ENCODE measurements at places on chromosomes 11 and 22.

- peak; percentile 46 for DNase-seq
Measured at GRCh38 chr11:110430267-110431050, 711 bp downstream of the FDX1 start.

GRCh38 chr11:4809246-4809645 is 5.1 kb upstream of the OR52R1 start:
- no peak for DNase-seq

- DNase-seq, result no peak
Measured at GRCh38 chr11:76802151-76802550, 19.0 kb downstream of the TSKU start.

GRCh38 chr11:44572436-44572835 is 7.0 kb downstream of the CD82 start:
- DNase-seq, result no peak

DNA sequence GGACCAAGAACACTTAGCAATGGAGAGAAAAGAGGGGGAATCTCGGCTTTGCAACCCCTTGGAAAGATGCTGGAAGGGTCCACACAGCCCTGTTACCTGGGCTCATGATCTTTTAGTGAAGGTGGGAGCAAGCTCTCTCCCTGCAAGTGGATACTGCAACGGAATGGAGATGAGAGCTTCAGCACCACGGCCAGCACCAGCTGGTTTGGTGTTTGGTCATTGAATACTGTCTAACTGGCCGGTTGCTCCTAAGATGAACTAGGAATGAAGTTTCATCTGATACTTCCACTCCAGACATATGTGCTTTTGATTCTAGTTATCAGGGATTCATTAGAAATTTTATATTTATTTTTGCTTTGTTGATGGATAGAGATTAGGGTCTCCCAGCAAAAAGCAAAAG is 16.3 kb downstream of the HTR3A start:
- DNase-seq, result no peak

DNA sequence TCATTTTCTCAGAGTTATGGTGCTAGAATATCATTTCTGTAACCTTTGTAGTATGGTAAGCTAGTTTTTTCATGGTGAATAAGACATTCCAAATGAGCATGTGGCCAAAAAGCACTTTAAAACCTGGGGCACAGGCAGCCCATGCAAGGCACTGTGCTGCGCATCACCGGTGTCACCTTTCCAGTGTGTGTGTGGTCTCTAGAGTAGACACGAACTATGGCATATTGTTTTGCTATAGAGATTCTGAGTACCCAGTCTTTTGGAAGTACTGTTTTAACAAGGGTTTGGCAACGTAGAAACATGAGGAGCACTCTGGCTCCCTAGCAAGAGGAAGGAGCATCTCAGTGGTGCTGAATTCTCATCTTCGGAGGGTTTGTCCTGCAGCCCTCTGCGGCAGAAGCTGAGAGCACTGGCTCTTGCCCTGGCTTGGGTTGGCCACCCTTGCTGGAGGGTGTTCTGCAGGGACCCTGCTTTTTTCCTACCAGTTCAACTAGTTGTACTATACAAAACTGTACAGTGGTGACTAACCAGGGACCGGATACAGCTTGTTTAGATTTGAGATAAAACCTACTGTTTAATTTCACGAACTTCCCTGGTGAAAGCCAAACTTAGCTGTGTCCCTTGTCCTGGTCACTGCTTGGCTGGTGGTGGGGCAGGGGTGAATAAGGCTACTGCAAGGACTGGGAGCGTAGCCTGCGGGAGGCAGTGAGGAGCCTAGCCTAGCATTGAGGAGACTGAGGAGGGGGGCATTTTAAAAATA is 135.7 kb downstream of the ATXN10 start:
- no peak for DNase-seq

- DNase-seq, result peak; percentile 76
Measured at GRCh38 chr11:75858613-75859012, 43.6 kb downstream of the UVRAG start.

GRCh38 chr22:36456464-36456845 is 25.0 kb downstream of the TXN2 start:
- no peak for DNase-seq

GRCh38 chr22:48959496-48959895 is 868.2 kb downstream of the BRD1 start:
- no peak for DNase-seq

GRCh38 chr11:19352771-19353160 is 112.0 kb upstream of the E2F8 start:
- DNase-seq, result no peak

- no peak for DNase-seq
Measured at GRCh38 chr11:78210000-78210608, 21.4 kb downstream of the USP35 start.

Measured in AG10803 (cell line).